ENCODE measurements at places on chromosomes 12 and 14.

DNA sequence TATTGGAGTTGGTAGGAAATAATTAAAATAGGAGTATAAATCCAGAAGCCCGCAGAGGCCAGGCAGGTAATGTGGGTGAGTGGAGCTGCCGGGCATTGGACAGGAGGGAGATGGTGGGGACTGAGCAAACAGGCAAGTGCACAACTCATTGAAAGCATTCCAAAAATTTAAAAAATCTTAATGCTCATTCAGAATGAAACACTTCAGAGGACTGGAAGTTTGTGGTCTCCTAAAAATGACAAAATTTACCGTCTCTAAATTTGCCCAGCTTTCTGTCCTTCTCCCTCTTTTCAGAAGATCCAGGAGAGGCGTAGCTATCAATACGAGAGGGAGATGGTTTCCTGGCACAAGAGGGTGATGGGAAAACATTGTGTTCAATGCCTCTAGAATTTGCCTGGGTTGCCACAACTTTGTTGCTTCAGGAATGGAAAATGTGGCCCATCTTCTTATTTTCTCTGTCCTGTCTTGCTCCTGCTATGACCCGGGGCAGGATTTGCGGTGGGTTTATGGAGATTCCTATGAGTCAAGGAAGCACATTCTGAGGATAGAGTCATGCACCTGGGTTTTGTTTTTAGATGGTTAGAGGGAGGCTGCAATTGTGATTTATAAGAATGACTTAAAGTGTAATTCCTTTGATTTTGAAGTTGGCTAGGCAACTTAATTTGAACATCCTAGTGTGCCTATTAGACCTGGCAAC, 72.2 kb downstream of the BORCS5 start:
- DNase-seq: no peak

DNA sequence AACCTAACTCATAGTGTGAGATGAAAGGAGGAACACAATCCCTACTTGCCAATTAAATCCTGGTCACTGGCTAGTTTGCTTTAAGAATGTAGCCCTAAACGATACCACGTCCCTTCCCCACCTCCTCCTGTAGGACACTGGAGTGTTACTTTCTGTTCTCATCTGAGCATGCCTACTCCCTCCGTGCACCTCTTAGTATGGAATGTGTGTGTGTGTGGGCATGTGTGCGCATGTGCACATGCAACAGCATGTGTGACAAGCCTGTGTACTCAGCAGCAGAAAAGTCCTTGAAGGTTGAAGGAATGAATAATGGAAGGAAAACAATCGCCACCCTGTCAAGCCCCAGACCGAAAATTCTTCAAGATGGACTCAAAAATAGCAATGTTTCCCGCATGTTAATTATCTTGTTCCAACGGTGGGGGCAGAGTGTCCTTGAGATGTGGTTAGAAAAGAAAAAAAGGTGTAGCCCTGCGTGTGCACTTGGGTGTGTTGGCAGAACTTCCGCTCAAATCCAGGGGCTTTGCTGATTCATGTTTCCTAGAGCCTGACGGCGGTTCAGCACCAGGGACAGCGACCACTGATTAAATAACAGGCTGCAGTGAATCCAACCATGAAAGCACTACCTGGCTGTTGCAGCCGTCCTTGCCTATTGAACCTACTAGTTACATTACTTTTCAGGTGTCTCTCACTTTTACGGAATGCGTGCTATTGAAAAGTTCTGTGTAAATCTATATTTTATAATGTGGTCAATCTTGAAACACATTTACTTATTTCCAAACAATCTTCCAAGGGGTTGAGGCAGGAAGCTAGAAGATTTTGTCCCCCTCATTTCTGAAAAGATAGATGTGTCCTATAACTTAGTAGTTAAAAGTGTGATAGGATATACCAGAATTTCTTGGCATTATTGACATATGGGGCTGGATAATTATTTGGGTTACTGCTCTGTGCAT, 79.8 kb downstream of the SRRM4 start:
- DNase-seq: peak; percentile 72

GRCh38 chr14:59061292-59061691, 127.2 kb upstream of the DAAM1 start:
- DNase-seq: no peak

DNA sequence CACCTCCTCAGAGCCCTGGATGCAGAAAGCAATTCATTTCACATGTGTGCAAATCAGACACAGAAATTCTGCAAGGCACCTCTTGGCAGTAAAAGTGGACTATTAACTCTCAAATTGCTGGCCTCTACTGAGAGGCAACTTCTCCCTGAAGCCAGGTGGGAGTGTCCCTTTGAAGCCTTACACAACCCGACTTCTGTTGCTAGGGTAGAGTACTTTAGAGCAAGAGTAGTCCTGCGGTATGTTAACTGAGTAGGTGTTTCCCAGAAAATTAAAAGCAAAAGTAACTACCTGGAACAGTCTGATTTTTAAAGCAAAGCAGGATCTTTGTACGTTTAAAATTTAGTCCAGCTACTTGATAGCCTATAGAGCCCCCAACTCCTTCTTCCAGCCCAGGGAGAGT, 483.4 kb downstream of the DIO2 start:
- DNase-seq: no peak

DNA sequence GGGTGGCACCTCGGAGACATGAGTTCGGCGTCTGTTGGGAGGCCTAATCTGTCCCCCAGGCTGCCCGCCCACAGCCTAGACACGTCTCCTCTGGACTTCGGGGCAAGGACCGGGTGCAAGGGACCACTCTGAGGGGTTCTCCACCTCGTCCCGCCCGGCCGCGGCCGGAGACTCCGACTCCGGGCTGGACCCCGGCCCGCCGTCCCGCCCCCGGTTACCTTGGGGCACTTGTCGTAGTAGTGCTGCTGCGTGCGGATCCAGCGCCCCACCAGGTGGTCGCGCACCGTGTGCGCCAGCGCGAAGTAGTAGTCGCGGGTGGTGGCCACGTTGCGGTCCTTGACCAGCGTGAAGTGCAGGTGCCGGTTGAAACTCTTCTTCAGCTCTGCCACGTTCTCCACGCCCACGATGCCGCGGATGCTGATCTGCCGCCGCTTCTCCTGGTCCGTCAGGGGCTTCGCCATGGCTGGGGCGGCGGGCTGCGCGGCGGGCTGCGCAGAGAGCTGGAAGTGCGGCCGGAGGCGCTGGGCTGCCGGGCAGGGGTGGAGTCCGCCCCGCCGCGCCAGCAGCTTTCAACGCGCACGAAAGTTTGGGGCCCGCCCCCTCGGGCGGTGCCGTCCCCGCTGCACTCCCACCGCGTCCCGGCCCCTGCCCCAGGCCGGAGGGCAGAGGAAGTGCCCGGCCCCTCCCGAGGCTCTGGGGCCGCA, at the start of gene PYGL:
Gene PYGL, minus strand, starts transcription at position 541 of the 704 bp plus-strand sequence. Its CDS starts 80 bp downstream, at position 461.
- DNase-seq: peak; percentile 55

DNA sequence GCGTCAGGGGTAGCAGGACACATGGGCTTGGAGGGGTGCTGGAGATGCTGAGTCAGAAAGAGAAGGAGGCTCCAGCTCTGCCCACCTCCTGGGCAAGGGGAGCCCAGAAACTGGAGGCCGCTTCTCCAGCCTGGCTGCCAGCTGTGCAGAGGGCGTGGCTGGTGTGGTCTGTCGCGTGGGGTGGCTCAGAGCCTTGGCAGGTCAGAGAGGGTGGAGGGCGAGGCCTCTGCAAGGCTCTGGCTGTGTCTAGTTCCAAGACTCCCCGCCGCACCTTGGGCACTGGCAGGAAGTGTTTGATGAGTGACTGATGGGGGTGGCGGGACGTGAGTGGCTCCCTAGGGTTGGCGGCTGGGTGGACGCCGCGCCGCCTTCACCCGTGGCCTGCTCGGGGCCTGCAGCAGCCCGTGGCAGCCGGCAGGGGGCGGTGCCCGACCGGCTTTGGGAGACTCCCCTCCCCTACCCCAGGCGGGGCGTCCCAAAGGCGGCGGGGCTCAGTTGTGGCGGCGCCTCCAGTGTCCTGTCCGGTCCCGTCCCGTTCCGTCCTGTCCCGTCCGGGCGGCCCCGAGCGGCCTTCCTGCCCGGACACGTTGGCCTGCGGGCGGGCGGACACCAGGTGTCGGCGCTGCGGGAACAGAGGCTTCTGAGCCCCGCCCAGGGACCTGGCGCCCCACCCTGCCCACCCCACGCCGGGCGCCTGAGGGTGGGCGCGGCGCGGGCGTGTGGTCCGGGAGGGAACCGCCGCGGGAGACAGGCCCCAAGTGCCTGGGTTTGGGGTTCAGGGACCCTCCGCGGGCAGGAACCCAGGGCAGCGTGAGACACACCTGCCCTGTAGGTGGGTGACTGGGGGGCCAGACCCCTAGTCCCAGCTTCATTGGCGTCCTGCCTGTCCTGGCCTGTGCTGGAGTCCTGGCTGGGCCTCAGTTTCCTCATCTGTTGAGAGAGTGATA, 39.7 kb downstream of the KRT80 start:
- peak; percentile 86 for DNase-seq

GRCh38 chr14:80522936-80523335, 311.6 kb upstream of the DIO2 start:
- no peak for DNase-seq

GRCh38 chr14:90985601-90986242, 74.7 kb downstream of the RPS6KA5 start:
- no peak for DNase-seq

DNA sequence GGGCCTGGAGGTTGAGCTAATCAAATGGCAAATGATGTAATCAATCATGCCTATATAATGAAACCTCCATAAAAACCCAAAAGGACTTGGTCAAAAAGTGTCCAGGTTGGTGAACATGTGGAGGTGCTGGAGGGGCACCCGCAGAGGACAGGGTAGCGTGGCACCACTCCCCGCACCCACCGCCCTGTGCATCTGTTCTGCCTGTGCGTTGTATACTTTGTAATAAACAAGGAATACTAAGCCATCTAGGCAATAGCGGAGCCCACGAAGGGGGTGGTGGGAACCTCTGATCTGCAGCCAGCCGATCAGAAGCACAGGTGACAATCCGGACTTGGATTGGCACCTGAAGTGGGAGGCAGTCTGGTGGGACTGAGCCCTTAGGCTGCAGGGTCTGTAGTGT, 75.8 kb upstream of the GPR68 start:
- no peak for DNase-seq

DNA sequence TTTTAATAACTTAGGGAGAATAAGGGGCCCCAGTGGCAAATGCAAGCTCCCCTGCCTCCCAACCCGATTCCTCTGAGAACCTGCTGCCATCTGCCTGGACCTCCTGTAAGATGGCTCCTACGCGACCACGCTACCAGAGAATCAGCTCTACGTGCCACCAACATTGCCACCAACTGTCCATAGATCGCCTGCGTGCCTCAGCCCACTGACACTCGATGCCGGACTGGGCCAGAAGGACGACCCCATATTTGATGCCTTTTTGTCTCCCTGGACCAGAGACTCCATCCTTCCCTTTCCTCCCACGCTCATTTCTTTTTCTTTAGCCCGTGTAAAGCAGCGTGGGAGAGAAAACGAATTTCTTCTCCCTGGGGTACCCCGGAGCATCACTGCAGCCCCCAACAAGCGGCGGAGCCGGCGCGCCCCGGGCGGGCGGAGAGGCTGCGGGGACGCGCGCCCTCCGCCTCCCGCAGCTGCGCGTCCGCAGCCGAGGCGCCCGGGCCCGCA, 565 bp upstream of the KLHL42 start:
- peak; percentile 34 for DNase-seq

Measured in HT-29 (cell line).